Stimulated activated CD4-positive, alpha-beta T cell treated with anti-CD3 and anti-CD28 coated beads, Interleukin-4, amount 100 ng/mL, for 4 hours (primary cell): ENCODE measurements at places on chromosomes 5 and 9.

- DNase-seq = no peak
These were observed 17.9 kb upstream of the APBA1 start for GRCh38 chr9:69689991-69690538.

- no peak for DNase-seq
These were observed 35.1 kb downstream of the NDUFS6 start for GRCh38 chr5:1836176-1836890.

DNA sequence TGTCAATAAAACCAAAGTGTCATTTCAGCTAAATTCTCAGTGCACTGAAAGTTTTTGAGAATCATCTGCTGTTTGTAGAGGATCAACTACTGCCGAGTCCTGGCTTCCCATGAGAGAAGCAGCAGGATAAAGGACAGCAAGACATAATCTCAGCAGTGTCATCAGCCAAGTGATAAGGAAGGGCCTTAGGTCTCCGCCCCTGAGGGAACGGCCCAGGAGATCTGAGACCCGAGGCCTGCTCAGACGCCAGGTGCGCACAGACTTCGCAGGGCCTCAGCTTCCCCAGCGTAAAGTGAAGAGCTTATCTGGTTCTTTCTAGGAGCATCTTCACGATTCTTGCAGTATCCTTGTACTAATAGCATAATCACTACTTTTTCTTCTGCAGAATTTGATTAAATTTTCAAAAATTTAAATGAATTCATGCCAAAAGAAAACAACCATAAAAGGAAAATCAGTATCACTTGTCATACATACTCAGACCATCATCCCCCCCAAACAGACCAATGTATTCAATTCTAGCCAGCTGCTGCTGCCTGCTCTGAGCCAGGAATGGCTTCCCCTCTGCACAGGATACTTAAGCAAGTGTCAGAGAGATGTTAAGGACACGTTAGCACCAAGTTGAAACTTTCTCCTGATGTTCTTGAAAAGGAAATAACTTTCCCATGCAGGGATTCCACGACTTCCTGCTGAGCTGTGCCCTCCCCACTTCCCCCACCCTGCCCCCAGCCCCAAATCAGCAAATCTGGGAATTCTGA lies 2.2 kb downstream of the GFPT2 start:
- no peak for DNase-seq

GRCh38 chr5:90982576-90982975 lies 400.5 kb downstream of the ARRDC3 start:
- no peak for DNase-seq

DNA sequence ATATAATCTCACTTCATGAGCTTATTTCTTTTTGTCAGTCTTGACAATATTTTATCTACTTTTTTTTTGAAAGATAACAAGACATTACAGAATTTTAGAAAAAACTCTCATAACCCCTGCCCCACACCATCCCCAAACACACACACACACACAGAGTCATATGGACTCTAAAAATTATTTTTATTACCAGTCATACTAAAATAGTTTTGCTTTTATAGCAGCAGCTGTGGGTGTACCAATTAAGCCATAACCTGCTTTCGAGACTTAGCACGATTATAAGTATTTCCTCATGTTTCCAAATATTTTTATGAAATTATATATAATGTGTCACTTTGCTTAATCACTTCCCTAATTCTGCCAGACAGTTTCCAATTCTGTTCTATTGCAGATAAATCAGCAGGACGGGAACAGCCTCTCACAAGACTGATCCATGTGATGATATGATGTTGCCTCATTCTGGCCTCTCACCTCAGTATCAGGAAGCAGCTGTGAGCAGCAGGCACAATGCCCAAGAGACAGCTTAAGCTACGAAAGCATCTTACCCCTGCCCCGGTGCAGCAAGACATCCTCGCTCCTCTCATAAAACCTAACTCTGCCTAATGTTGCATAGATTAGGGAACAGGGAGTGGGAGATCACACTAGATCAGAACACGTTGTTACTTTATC lies 7.0 kb downstream of the PDCL start:
- no peak for DNase-seq

- no peak for DNase-seq
These were observed 160.2 kb downstream of the DENND1A start for GRCh38 chr9:123769719-123770118.

GRCh38 chr9:93121316-93122241 lies 12.5 kb downstream of the NINJ1 start:
- no peak for DNase-seq
